ENCODE measurements at places on chromosomes 1 and 21.

DNA sequence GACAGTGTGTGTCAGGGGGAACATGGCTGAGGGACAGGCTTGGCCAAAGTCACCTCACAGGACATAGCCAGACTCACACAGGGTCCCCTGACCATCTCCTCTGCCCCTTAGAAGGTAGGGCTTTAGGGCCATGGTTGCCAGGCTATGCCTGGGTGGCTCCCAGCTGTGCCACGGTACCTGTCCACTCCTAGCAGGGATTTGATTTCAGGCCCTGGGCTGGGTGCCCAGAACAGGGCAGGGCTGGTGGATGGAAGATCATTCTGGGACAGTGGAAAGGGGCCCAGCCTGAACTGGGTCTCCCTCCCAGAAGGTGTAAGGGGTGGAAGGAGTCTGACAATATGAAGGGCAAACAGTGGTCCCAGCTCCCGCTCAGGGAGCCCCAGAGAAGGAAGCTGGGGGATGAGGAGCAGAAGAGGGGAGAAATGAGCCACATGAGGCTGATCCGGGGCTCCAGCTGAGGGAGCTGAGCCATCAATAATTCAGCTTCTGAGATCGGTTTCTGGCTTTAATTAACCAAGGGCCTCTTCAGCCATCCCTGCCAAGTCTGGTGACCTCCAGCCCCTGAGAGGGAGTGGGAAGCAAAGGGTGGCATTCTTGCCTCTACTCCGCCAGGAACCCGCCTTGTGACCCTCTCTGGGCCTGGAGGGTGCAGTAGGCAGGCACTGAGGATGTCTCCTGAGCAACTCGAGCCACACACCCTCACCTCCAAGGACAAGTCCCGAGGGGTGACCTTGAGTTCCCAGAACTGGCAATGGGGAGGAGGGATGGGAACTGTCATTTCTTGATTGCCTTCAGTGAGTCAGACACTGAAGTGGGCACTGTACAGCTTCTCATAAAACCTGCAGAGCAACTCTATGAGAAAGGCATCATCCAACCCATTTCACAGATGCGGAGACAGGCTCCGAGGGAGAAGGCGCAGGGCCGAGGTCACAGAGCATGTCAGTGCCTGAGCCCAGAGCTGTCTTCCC lies 2.1 kb downstream of the CD164L2 start:
- DNase-seq, result no peak

GRCh38 chr1:151641229-151641628 lies 29.4 kb downstream of the SNX27 start:
- DNase-seq, result no peak

DNA sequence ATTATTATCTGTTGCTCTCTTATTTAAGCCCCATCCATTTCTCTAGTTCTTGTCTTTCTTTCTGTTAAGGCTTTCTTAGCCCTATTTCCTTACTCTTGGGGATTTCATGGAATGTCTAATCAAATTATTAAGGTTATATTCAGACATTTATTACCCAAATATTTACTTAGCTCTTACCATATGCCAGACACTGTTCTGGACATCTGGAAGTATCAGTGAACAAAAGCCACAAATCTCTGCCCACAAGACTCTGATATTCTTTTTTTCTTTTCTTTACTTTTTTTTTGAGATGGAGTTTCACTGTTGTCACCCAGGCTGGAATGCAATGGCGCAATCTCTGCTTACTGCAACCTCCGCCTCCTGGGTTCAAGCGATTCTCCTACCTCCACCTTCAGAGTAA lies 74.3 kb upstream of the NBL1 start:
- DNase-seq, result no peak

GRCh38 chr1:154213274-154213673 lies 7.1 kb upstream of the CFAP141 start:
- no peak for DNase-seq

GRCh38 chr1:232923739-232924386 lies 26.5 kb upstream of the NTPCR start:
- DNase-seq, result no peak

- DNase-seq, result no peak
These were observed 22.4 kb downstream of the PRRX1 start for GRCh38 chr1:170686291-170686690.

GRCh38 chr1:211420845-211421454 lies 71.0 kb downstream of the RD3 start:
- no peak for DNase-seq

- no peak for DNase-seq
These were observed 119.4 kb downstream of the SIPA1L2 start for GRCh38 chr1:232510367-232511110.

- DNase-seq, result no peak
These were observed 103.6 kb downstream of the PSMG1 start for GRCh38 chr21:39079617-39080016.

GRCh38 chr1:20949871-20950590 lies 162.9 kb upstream of the HP1BP3 start:
- DNase-seq, result no peak

DNA sequence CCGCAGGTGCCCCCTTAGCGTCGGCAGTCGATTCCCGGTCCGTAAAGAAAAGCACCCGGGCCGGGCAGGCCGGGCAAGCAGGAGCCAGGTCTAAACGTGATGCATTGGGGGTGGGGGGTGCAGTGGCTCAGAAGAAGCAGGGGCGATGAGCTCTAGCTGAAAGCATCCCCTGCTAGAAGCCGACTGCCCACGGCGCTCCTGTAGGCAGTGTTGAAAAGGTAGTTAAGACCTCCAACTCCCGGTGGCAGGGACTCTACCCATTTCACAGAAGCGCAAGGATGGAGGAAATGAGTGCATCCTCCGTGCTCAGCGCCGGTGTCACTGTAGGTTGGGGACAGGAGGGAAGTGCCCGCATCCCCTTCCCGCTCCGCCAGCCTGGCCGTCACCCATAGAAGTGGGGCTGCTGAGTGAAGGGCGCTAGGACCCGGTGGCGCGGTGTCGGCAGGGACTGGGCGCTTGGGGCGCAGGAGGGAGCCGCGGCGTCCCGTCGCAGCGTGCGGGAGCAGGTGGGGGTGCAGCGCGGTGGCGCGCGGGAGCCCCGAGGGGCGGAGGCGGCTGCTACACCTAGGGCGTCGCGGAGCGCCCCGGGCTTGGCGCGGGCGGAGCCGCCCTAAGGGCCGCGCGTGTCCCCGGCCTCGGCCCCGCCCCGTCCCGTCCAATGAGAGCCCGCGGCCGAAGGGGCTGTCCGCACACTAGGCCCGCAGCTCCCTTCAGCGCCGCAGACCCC lies at the start of gene WNT2B:
WNT2B (plus strand) TSS at position 688 of the 727 bp plus-strand sequence. CDS start 298 bp downstream, outside the sequence.
- DNase-seq, result no peak

DNA sequence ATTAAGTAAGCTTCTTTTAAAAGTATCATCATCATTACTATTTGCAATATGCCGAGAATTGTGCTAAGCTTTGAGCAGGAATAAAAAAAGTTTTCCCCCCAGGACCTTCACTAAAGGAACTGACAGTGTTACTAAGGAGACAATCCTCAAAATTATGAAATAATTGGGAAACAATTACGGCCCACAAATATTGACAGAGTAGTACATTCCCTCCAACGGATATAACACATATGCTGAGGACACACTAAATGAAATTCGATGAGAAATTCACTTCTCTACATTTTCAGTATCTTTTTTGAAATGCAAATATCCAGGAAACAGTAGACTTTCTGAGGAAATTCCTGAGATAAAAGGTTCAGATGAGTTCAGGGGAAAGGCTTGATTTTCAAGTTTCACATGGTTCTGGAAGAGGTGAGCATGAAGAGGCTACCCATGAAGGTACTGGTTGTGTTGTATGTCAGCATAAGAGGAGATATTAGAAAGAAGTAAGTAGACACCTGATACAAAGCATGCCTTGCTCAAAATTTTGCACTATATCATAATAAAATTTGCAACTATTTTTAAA lies 171.2 kb upstream of the NR5A2 start:
- no peak for DNase-seq

- DNase-seq, result no peak
These were observed 16.2 kb downstream of the NT5C1A start for GRCh38 chr1:39655578-39656268.

- DNase-seq, result no peak
These were observed 20.6 kb upstream of the SH3D21 start for GRCh38 chr1:36285443-36286101.

DNA sequence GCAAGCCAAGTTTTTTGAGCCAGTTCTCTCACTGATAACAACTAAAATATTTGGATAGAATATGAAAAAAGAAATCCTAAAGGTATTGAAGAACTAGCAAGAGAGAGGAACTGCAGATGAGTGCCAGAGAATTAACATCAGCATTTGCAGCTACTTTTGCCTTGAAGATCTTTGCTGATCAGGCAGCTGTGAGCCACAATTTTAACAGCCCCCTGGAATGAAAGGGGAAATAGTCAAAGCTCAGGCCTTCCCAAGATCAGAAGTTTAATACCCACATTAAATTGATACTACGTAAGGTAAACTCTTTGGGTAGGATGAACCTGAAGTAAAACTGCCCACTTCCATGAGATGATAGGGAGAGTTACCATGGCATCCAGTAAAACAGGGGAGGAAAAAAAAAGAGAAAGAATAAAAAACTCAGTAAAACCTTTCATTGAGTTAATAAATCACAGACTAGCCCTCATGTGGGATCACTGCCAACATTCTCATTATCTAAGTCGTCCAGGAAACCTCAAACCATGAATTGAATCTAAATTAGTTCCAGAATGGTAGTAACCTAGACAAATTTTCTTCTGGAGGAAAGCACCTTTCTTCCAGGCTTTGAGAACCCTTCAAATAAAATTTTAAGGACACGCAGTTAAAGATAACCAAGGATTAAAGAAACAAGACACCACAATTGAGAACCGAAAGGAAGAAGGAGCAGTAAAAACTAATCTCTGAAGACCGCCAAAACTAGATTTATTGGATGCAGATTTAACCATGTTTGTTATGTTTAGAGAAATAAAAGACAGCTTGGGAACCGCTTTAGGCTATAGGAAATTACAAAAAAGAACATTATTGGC lies 28.3 kb downstream of the SCP2 start:
- DNase-seq, result no peak

DNA sequence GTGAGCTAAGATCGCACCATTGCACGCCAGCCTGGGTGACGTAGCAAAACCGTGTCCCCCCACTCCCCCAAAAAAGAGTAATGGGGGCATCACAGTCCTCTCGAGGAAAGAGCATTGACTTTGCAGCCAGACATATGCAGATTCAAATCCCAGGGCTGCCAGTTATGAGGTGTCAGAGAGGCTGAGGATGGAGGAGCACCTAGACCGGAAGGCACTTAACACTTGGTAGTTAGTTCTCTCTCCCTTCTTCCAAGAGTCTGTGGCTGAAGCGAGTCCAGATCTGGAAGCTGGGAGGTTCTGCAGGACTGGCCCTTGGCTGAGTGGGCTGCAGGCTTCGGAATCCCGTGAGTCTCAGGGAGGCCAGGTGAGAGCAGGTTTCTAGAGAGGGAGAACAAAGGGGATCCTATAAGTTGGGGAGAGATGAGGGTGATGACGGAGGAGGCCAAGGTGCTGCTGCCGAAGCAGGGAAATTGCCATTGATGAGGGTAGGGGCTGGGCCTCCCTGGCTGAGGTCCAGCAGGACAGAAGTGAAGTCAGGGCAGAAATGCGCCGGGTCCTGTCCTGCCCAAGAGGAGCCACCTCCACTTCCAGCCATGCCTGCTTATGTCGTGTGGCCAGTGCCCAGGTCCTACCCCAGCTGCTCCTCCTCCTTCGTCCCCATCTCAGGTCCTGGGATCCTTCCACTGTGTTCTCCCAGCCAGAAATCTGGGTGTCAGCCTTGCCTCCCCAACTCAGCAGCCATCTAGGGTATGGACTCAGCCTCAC lies 13.3 kb upstream of the SPOCD1 start:
- no peak for DNase-seq

GRCh38 chr21:28540514-28540913 lies 452.2 kb downstream of the LTN1 start:
- no peak for DNase-seq

DNA sequence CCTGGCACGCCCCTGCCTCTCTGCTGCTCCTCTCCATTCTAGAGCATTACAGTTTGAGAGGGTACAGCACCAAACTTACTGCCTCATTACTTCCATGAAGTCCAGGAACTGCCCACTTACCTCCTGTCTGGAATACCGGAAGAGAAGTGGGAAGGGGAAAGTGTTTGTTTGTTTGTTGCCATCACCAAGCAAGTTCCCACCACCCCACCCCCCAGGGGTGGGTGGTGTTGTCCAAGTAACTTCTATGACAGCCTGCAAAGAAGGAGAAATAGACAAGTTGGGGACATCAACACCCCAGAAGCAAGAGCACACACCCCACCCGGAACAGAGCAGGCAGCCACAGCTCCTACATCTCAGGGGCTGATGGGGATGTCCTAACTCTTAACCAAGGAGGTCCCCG lies 18.0 kb downstream of the OPTC start:
- DNase-seq, result no peak

DNA sequence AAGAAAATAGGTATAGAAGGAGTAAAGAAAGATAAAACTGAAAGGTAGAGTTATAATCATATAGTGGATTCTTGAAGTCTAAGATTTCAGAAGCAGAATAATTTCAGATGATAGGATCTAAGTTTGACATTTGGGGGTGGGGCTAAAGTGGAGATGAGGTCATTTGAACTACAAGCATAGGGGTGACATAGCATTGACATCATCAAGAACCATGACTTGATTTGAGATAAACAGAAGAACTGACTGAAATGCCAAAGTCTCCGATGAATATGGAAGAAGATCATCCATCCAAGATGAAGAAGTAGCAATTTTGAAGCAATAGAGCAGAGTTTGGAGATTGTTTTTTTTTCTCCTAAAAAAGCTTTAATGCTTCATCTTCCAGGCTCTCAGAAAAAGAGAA lies 122.3 kb downstream of the MACF1 start:
- no peak for DNase-seq

- DNase-seq, result no peak
These were observed 139.4 kb upstream of the KIAA1614 start for GRCh38 chr1:180773210-180773865.

- no peak for DNase-seq
These were observed 59.1 kb downstream of the PTGFR start for GRCh38 chr1:78549891-78550290.

GRCh38 chr1:157696966-157697628 lies 3.5 kb downstream of the FCRL3 start:
- DNase-seq, result no peak

DNA sequence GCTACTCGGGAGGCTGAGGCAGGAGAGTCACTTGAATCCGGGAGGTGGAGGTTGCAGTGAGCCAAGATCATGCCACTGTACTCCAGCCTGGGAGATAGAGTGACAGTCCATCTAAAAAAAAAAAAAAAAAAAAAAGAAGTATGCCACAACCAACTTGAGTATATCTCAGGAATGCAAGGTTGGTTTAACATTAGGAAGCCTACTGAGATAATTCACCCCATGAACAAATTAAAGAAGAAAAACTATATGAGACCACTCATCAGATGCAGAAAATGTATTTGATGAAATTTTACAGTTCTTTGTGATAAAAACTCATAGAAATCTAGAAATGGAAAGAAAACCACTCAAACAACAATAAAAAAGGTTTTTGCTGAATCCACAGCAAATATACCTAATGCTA lies 373.8 kb downstream of the LMO4 start:
- no peak for DNase-seq

DNA sequence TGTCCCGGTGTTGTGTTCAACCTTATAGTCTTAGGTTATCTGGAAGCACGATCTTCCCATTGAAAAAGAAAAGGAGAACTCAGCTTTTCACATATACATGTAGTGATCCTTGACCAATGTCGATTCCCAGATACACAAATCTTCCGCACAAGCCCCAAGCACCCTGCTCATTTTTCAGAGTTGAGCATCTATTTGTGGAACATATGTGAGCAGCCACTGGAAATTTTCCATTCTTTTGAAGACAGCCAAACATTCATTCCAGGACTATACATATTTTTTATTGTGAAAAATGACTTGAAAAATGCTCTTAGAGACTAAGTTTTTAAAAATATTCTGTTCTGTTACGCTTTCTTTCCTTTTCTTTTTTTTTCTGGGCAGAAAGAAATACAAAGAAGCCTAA lies 371.9 kb downstream of the RGS7 start:
- DNase-seq, result no peak

Data from NCI-H187 (cell line).